ENCODE measurements at places on chromosomes 4 and X. TPM values are rescaled to one million over a fixed set of nuclear protein-coding genes. Genes with fewer than 3 reads are reported as not detected.

DNA sequence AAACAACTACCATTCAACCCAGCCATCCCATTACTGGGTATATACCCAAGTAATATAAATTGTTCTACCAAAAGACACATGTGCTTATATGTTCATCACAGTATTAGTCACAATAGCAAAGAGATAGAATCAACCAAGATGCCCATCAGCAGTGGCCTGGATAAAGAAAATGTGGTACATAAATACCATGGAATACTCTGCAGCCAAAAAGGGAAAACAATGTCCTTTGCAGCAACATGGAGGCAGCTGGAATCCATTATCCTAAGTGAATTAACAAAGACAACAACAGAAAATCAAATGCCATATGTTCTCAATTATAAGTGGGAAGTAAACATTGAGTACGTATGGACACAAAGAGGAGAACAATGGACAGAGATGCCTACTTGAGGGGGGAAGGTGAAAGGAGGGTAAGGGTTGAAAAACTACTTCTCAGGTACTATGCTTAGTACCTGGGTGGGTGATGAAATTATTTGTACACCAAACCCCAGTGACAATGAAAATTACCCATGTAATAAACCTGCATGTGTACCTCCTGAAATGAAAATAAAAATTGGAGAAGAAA is 632.1 kb upstream of the AADAT start:
- no peaks in the 10 kb centered on the region for H3K36me3 ChIP-seq
- H3K27ac ChIP-seq: no peak overlapping the region
- H3K4me3 ChIP-seq: no peak overlapping the region
- no peaks in the 10 kb centered on the region for H3K27me3 ChIP-seq

DNA sequence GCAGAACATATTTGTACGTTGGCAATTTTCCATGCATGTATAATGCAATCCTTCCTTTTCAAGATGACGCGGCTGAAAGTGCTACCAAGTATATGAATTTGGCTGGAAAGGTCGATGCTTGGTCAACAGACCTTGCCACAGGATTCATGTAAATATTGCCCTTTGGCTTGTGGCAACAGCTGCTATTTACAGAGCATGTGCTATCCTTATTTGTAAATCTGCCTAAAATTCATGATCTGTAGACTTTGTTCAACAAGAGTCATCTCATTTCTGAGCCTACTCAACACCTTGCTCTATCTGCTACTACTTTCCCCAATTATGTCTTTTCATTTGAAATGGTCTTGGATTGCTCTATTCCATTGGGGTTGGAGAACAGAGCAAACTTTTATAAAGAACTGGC is 1.9 kb upstream of the SMARCA1 start:
- no peaks in the 10 kb centered on the region for H3K27me3 ChIP-seq
- DNase-seq: no peak
- no peaks in the 10 kb centered on the region for H3K4me1 ChIP-seq
- H3K4me3 ChIP-seq: no peak overlapping the region
- no peak overlapping the region for H3K27ac ChIP-seq
- no peaks in the 10 kb centered on the region for H3K36me3 ChIP-seq

GRCh38 chrX:1851527-1851926 is 236.7 kb downstream of the ASMT start:
- no peaks in the 10 kb centered on the region for H3K27me3 ChIP-seq
- no peak overlapping the region for H3K27ac ChIP-seq
- no peaks in the 10 kb centered on the region for H3K36me3 ChIP-seq

DNA sequence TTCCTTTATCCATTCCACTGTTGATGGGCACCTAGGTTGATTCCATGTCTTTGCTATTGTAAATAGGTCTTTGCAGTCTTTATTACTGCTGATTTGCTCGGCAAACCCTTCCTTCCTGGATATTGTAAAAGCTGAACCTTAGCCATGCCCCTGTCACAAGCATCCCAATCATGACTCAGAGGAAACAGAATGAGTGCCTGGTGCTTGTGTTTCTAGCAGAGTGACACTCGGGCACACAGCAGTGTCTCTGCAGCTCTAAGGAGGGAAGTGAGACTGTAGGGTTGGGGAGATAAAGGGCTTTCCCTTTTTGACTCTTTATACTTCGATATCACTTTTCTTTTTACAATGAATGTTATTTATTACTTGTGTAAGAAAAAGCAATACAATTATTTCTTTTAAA is 83.3 kb downstream of the AKAP4 start:
- H3K4me3 ChIP-seq: no peak overlapping the region
- H3K27ac ChIP-seq: no peak overlapping the region
- DNase-seq: no peak
- no peaks in the 10 kb centered on the region for H3K4me1 ChIP-seq
- no peaks in the 10 kb centered on the region for H3K27me3 ChIP-seq

GRCh38 chrX:84320614-84321013 is 132.6 kb upstream of the RPS6KA6 start:
- no peaks in the 10 kb centered on the region for H3K27me3 ChIP-seq
- H3K4me1 ChIP-seq: no peaks in the 10 kb centered on the region

DNA sequence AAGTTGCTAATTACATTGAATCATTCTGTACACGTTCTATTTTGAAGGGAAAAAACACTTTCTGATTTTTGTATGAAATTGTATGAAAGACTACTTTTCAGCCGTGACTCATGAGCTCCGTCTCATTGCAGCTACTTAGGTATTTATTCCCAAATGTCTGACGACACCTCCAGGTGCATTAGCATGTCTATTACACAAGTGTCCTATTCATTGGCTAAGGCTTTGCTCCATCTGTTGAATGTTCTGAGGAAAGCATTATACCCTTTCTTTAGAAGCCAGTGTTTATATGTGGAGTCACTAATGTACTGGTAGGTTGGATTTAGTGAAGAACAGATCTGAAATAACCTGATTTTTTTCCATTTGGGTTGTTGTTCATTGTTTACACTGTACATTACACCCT is 51.8 kb downstream of the MAP7D3 start:
- no peak overlapping the region for H3K4me3 ChIP-seq
- no peak overlapping the region for H3K27ac ChIP-seq

- no peaks in the 10 kb centered on the region for H3K4me1 ChIP-seq
- H3K4me3 ChIP-seq: no peak overlapping the region
- no peak overlapping the region for H3K27ac ChIP-seq
- no peak for DNase-seq
- H3K36me3 ChIP-seq: no peaks in the 10 kb centered on the region
Observed at GRCh38 chr4:8009097-8009496, 69.4 kb upstream of the AFAP1 start.

DNA sequence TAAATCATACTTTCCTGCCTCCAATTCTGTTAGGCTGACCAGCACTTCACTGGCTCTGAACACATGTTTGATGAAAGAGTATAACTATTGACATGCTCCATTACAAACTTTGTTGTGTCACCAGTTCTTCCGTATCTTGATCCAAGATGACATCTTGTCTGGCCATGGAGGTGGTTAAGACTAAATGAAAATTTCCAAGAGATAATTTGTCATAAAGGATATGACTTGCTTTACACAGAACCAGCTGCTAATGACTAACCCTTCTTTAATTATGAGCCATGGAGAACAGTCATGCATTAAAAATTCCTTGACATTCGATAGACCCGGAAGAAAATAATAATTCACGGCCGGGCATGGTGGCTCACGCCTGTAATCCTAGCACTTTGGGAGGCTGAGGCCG is 17.7 kb upstream of the N4BP2 start:
- no peaks in the 10 kb centered on the region for H3K27me3 ChIP-seq
- no peak overlapping the region for H3K4me3 ChIP-seq
- H3K36me3 ChIP-seq: no peaks in the 10 kb centered on the region
- no peaks in the 10 kb centered on the region for H3K4me1 ChIP-seq
- H3K27ac ChIP-seq: no peak overlapping the region

DNA sequence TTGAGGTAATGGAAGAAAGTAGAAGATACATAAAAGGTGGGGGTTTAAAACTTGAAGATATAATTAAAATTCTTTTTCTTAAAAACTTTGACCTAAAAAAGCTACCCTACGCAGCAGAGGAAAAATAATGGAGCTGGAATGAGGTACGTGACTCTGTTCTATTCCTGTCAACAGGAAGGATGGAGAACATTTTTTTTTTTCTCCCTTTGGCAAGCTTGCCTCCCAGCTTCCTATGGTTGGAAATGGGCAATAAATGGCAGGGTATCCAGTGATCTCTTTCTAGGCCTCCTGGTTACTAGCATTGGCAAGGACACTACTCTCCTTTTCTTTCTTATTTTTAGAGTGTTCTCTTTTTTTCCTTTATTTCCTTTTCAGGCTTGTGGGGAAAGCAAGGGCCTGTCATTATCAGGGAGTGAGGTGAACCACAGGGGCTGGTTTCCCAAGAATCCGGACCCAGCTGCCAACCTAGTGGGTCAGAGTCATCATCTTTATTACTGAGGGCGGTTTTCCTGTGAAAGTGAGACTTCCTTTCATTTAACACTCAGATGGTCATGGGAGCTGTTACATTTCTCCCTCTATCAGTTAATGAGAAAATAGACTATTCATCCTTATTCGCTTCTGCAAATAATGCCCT is 224.6 kb downstream of the SPRY1 start:
- DNase-seq: no peak
- H3K27ac ChIP-seq: no peak overlapping the region
- H3K27me3 ChIP-seq: peaks cover 8% of the 10 kb centered on the region
- H3K4me1 ChIP-seq: no peaks in the 10 kb centered on the region

DNA sequence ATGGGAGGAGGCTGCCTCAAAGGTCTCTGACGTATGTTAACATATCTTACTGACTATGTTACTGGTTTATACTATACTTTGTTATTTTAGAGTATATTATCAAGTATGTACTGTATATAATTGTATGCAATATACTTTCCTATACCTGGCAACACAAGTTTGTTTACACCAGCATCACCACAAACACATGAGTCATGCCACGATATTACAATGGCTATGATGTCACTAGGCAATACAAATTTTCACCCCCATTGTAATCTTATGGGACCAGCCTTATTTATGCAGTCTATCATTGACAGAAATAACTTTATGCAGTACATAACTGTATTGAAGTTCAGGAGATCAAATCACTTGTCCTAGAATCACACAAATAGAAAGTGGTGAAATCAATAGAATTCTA is 329.9 kb upstream of the SLC7A11 start:
- H3K36me3 ChIP-seq: no peaks in the 10 kb centered on the region
- no peaks in the 10 kb centered on the region for H3K4me1 ChIP-seq
- H3K27me3 ChIP-seq: no peaks in the 10 kb centered on the region
- no peak for DNase-seq
- H3K4me3 ChIP-seq: no peak overlapping the region

STEEP1 gene
- 40.3 TPM for total RNA-seq

CFI gene
- total RNA-seq: 0.94 TPM

TRIM61 gene
- total RNA-seq: 0.87 TPM

FOXO4 gene
- total RNA-seq: 23.6 TPM

TMEM47 gene
- total RNA-seq: 0.04 TPM

TSPYL2 gene
- 12.1 TPM for total RNA-seq

ADH7 gene
- total RNA-seq: not detected

Data from K562 (cell line).